ENCODE measurements at places on chromosomes 5 and 9.

- no peak for DNase-seq
Observed at GRCh38 chr9:16191691-16192402, 639.0 kb downstream of the CCDC171 start.

- DNase-seq = no peak
Observed at GRCh38 chr5:128673970-128674369, 135.9 kb upstream of the FBN2 start.

DNA sequence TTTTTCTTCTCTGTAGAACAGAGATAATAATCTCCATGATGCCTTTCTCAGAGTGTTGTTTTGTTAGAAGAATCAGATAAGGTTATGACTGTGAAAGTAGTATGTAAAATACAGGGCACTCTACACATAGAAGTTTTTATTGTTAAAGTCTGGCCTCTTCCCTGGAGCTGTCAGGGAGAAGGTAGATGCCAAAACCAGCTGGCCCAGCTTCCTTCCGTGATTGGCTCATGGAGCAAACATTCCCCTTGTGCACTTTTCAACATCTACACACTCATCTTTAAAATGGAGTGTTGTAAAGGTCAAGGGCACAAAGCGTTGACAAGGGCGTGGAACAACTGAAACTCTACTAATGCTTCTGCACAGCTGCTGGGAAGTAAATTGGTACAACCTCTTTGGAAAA, 7.4 kb upstream of the RNF183 start:
- no peak for DNase-seq

DNA sequence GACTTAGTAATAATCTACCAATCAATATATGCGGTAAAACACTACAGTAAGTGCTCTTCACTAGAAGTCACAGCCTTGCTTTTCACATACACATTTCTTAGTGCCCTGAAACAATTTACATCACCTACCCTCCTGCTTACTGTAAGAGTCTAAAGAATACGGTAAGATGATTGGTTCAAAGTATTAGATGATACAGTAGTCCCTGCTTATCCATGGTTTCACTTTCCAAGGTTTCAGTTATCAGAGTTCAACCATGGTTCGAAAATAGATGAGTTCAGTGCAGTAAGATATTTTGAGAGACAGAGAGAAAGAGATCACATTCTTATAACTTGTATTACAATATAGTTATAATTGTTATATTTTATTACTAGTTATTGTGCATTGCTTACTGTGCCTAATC, 83.0 kb downstream of the CPLANE1 start:
- DNase-seq = no peak

DNA sequence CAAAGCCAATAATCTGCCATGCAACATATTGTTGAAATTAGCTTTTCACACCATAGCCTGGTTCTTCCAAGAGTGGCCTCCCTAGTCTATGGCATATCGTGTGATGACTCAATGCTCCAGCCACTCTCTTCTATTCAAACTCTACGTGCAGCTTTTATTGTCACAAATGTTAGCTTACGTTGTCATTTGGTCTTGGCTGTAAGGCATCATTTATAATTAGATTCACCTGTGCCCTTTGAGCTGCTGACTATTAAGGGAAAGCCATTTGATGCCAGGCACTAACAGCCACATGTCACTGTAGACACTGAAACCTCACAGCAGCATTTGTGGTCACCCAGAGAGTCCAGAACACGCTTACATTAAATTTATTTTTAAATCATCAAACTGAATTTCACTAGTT, 66.8 kb downstream of the APBA1 start:
- DNase-seq = no peak

DNA sequence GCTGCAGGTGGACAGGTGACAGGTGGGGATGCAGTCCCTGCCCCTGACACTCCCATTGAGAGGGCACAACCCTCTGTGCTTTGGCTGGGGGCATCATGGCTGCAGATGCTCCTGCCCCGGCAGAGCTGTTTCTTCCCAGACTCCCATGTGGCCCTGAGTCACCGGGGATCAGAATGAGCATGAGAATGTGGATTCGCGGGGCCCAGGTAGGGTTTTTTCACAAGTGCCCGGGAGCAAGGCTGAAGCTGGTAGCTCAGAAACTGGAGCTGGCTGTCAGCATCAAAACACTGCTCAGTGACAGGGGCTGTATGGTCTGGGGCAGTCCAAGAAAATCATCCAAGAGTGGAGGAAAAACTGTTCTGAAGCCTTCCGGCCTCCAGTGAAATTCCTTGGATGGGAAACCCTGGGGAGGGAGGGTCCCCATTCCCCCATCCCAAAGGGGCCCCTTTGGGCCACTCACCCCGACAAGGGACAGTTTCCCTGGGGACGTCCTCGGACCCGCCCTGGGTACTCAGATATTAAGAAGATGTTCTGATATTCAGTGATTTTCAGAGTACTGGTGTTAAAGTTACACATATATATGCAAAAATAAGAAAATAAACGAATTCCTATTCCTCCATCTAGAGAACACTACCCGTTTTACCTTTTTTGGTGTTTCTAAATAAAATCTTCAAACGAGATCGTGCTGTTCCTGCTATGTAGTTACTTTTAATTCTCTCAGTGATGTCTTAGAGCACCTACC, 120.1 kb upstream of the LPCAT1 start:
- no peak for DNase-seq

DNA sequence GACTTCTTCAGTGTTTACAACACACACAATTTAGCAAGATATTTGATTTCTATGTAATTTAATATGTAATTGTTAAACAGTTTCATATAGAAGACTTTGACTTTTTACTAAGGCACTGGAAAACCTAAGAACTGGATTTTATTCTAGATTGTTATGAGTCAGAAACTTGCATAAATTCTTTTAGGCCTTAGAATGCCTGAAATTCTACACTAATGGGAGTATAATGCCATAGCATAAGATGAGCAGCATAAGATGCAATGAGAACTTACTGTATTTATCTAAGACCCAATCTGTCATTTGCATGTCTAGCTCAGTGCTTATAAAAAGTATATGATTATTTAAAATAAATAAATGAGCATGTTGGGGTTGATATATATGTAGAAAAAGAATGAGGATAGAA, 285.2 kb downstream of the CDH12 start:
- DNase-seq = no peak

Measured in T-helper 2 cell treated with Interferon-gamma antibody and Interleukin-4, amounts not matched to agents 5 μg/mL and 100 μg/mL, for 36 hours (primary cell).